ENCODE measurements at places on chromosomes 4 and X. TPM values are rescaled to one million over a fixed set of nuclear protein-coding genes. Genes with fewer than 3 reads are reported as not detected.

- H3K27me3 ChIP-seq = no peaks in the 10 kb centered on the region
- H3K36me3 ChIP-seq = no peaks in the 10 kb centered on the region
- H3K4me1 ChIP-seq = no peaks in the 10 kb centered on the region
- H3K4me3 ChIP-seq = no peak overlapping the region
- no peak overlapping the region for H3K27ac ChIP-seq
Measured at GRCh38 chr4:98539741-98540140, 118.7 kb downstream of the TSPAN5 start.

DNA sequence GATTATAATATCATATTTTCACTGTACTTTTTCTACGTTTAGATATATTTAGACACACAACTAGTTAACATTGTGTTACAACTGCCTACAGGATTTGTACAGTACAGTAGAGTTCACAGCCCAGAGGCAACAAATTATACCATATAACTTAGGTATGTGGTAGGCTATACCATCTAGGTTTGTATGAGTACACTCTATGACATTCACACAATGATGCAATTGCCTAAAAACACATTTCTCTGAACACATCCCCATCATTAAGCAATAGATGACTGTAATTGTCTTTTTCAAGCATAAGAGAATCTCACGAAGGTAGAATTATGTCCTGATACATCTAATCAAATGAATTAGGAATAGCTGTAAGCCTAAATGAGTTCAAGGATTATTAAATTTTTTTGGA lies 12.3 kb upstream of the TIGD2 start:
- H3K4me1 ChIP-seq = no peaks in the 10 kb centered on the region
- H3K4me3 ChIP-seq = no peak overlapping the region
- no peak overlapping the region for H3K27ac ChIP-seq
- no peak for DNase-seq

DNA sequence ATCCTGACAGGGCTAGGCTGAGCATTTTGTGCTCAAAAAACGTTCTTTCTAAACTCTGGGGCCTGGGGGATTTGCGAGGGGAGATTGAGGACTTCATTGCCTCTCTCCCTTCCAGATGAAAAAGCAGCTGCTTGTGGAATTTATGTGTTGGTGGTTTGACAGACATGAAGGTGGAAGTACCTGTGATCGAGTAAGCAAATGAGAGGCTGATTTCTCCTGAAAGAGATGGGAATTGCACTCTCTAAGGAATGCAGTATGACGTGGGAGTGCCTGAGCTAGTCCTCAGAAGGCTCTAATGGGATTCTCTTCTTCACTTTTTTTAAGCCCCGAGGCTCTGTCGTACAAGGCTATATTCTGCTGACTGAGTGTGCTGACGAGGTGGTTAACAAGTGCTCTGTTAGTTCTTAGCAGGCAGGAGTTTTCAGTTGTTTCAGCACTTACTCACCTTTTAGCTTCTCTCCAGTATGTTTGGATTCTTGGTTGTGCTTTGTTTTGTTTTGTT lies 426.8 kb upstream of the CNKSR2 start:
- no peaks in the 10 kb centered on the region for H3K36me3 ChIP-seq
- no peaks in the 10 kb centered on the region for H3K27me3 ChIP-seq
- no peak for DNase-seq
- H3K4me1 ChIP-seq = no peaks in the 10 kb centered on the region

The PCSK1N gene
- 5.0 TPM for total RNA-seq

The NDNF gene
- total RNA-seq = 5.3 TPM

The FRYL gene
- total RNA-seq = 167 TPM

The PDE5A gene
- total RNA-seq = 10.7 TPM

All from stomach (tissue), 19 donors.